ENCODE measurements at places on chromosomes 4 and X.

DNA sequence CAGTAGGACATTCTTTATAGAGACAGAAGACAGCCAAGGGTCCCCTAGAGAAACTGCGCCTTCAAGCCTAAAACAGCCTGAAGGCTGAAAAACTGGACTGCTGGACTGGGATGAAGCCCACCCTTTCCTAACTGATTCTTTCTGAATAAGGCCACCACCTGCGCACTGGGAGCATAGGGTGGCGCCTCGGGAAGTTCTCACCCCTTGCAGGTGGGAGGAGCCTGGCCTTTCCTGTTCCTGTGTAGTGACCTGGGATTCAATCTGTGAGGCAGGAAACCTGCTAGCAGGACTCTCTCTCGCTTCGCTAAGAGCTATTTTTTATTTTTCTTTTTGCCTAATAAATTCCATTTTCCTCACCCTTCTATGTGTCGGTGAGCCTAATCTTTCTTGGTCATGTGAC, 61.8 kb upstream of the KLHL13 start:
- no peak for DNase-seq

GRCh38 chrX:15989716-15990115, 133.6 kb upstream of the GRPR start:
- no peak for DNase-seq

GRCh38 chrX:146854281-146854680, 39.7 kb upstream of the CXorf51A start:
- no peak for DNase-seq

DNA sequence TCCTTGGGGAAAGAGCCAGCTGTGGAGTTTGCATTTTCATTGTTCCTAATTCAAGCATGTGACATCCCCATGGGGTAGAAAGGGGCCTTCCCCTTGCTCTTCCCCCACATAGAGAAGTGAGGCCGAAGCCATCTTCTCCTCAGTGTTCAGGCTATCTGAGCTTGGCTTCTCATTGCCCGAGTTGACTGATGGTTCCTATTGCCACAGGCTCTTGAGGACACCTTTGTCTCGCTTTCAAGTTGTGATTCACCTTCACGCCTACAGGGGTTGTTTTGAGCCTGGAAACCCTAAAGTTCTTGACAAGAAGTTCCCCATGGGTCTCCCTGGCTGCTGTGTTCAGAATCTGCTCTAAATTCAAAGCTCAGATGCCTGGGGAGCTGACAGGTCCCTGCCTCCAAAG, 25.0 kb downstream of the CCNQ start:
- DNase-seq, result no peak

DNA sequence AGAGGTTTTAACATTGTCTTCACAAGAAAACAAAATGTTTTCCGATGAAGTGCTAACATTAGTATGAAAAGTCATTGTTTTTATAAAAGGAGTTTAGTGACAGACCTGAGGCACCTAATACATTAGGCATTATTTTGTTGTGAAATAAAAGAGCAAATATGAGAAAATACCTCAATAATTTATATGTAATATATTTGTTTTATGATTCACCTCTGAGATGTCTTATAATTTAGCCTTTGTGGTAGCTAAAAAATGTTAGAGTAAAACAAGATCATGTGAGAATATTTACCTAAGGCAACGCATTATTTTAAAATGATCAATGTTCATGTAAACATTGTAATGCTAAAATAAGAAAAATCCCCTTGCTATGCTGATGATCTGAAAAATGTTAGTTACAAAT, 100.9 kb upstream of the WDFY3 start:
- no peak for DNase-seq

DNA sequence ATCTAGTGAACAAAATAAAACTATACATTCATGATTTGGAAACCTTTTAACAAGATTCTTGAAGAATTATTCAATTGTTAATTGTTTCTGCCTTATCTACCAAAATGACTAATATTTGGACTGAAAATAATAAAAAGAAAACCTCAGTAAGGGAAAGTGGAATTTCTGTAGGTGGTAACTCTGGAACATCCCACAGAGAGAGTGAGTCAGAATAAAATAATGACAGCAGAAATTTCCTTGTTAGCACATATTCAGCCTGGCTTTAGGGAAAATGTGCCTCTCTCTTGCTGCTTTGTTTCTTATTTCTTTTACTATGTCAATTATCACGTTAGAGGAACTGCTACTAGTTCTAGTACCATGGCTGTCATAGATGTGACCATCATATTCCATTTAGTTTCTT, 421.5 kb upstream of the GNPDA2 start:
- DNase-seq, result no peak

DNA sequence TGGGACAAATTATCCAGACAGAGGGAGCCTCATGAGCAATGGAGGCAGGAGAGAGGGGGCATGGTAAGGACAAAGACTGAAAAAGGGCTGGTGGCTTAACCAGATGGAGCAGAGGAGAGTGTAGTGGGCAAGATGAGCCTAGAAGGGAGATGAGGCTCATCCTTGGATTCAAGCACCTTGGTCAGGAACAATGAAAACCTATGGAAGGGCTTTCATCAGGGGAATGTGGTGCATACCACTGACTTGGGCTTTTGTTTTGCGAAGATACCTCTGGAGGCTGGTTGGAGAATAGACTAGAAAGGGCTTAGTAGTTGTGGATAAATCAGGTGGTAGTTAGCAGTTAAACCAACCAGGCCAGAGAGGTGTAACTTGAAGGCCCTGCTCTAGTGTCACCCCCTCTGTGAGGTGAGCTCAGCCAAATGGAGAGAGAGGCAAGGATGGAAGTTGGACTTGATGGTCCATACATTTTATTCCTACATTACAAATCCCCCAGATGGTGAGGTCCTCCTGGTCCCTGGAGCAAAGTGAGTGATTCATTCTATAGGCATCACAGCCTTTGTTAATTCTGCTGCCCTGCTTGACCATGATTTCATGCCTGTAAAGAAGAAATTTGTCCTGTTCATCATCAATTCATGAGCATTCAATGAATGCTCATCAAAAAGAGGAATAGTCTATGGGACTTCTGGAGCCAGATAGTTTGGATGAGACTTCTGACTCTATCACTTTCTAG, 264.8 kb upstream of the IGFBP7 start:
- DNase-seq, result no peak

- DNase-seq, result no peak
These were observed 224.6 kb upstream of the RPL34 start for GRCh38 chr4:108395786-108396185.

- DNase-seq, result no peak
These were observed 278.3 kb downstream of the FBXW7 start for GRCh38 chr4:152257601-152258066.

- no peak for DNase-seq
These were observed 68.8 kb downstream of the ARFIP1 start for GRCh38 chr4:152848508-152848907.

GRCh38 chrX:125289920-125290319, 29.8 kb upstream of the TEX13C start:
- no peak for DNase-seq

DNA sequence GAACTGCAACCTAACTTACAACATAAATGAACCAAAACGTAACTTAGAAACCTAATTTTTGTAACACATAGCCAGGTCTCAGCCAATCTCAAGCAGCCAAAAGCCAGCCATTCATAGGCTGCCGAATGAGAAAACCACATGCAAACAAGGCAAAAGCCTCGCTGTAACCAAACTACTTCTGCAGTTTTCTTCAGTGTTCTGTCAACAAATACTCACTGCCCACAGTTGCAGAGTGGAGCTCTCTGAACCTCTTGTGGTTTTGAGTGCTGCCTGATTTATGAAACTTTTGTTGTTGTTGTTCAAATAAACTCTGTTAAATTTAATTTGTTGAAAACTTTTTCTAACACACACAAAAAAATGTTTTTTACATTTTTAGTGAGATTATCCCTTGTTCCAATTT, 251.2 kb downstream of the PAPSS1 start:
- no peak for DNase-seq

GRCh38 chr4:55801498-55801897, 18.1 kb upstream of the EXOC1L start:
- DNase-seq, result no peak

DNA sequence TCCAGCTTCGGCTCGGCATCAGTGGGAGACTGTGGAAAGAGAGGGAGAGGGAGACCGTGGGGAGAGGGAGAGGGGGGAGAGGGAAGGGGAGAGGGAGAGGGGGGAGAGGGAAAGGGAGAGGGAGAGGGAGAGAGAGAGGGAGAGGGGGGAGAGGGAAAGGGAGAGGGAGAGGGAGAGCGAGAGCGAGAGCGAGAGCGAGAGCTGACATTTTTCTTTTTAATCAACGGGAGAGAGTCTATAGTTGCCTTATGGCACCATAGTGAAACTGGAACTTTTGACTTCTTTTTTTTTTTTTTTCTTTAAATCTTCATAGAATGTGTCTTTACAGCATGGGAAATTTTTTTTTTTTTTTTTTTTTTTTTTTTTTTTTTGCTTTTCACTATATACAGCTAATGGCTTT, 94.7 kb upstream of the NUDT6 start:
- no peak for DNase-seq

DNA sequence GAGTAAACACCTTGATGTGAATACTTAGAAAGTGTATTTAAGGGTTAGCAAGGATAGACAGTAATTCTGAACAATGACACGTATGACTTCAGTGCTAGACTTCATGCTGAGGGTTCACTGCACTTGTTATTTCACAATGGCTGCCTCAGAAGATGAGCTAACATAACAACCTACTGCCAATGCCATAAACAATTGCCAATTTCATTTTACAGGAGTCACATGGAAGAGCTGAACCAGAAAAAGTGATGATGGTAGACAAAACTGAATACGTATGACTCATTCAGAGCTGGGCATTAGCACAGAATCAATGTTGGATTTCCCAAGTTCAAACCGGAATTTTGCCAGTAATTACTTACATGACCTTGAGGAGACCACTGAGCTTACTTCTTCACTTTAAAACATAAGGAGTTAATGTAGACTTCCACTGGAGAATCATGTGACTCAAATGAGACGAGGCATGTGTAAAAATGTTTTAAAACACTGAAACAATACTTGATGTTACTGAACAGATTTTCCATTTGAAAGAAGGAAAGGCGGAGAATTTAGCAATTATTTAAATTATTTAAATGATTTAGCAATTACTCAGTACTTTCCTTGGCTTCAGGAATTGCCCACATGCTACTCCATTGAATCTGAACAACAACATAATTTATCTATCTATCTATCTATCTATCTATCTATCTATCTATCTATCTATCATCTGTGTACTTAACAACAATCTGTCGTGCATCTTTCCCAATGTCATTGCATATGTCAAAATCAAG, 868.5 kb upstream of the SLIT2 start:
- DNase-seq, result no peak

DNA sequence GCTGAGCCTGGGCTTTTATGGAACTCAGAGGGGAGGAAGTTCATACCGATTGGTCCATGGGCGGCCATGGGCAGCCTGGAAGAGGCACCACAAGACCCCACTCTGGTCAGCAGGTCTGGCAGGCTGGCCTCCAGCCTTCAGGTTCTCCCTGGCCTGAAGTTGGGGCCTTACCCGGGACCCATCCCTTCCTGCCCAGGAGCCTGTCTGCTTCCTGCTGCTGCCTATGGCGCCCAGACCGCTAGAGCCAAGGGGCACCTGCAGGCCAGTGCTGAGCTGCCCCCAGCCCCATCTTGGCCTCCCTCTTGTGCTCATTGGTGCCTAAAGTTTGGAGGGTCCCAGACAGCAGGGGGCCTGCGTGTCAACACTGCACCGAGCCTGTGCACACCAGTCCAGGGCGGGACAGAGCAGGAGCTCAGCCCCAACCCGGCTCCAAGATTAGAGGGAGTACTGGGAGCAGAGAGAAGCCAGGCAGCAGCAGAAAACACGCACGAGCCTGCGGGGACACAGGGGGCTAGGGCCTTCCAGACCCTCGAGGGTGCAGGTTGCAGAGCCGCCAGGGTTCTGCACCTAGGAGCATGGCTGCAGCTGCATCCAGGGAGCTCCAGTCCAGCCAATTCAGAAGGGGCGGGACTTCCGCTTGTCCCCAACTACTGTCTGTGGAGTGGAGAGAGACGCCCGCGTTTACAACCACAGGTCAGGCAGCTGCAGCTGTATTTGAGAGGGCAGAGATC, 30.7 kb upstream of the ZNF280C start:
- no peak for DNase-seq

DNA sequence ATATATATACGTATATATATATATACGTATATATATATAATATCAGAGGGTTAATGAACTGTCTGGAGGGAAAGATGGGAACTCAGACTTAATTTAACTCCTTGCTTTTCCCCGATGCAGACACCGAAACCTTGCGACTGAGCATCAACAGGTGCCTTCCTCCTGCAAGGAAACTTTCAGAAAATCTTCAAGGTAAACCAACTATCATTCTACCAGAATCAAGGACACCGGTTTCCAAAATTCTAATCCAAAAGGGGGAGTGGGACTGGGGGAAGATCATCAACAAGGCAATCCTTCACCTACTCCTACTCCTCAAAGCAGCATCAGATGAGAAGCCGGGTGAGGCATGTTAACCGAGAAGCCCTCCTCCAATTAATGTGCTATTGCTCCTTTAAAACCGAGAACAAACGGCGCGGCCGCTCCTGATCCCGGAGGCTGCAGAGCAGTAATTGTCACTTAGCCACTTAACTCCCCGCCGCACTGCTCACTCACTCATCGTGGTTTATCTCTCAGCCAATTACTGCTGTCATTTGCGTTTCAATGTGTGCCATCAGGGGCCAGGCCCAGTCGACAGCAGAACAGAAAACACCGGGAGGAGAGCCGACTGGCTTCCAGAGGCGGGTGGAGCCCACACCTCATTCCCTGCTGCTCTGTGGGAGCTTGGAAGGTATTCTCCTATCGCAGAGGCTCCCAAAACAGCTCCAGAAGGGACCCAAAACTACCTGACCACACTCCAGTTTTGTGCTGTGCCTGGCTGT, 61.7 kb downstream of the MAML3 start:
- no peak for DNase-seq

DNA sequence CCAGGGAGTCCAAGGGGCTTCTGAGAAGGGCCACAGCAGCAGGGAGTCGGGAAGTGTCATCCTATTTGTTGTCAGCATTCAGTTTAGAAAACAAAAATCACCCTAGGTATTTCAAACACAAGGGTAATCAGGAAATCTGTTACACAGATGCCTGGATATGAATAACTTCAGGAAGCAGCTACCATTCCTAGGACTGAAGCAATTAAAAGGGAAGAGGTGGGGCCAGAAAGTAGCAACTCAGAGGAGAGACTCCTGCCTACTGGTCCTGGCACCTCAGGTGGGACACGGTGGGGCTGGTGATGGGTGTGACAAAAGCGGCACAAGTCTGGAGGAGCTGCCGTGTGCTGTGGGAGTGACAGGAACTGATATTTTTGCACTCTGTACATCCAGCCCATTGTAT, 107.9 kb downstream of the PDGFRA start:
- DNase-seq, result no peak

GRCh38 chr4:122647656-122648055, 26.8 kb upstream of the IL21 start:
- no peak for DNase-seq
